Activated CD4-positive, alpha-beta T cell treated with anti-CD3 and anti-CD28 coated beads, Interleukin-2, amount 50 U/mL, for 4 hours (primary cell): ENCODE measurements at places on chromosomes 12 and 14.

DNA sequence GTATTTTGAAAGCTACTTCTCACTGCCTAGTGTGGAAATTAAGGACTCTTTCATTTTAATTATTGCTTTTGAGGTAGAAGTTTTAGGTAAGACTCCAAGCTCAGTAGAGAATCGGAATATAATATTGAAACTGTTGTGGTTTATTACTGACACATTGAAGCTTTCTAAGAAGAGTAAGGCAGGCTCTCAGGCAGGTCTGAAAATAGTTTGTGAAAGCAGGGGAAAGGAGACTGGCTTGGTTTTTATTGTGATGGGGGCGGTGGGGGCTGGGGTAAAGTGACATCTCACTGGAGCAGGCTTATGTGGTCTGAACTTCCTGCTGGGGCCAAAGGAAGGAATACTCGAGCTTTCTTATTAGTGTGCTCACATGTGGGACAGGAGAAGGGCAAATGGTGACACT lies 79.5 kb downstream of the OTOGL start:
- no peak for DNase-seq

GRCh38 chr12:56574210-56574609 lies 52.6 kb downstream of the RBMS2 start:
- no peak for DNase-seq

GRCh38 chr14:29054119-29054518 lies 287.5 kb downstream of the FOXG1 start:
- DNase-seq, result no peak

DNA sequence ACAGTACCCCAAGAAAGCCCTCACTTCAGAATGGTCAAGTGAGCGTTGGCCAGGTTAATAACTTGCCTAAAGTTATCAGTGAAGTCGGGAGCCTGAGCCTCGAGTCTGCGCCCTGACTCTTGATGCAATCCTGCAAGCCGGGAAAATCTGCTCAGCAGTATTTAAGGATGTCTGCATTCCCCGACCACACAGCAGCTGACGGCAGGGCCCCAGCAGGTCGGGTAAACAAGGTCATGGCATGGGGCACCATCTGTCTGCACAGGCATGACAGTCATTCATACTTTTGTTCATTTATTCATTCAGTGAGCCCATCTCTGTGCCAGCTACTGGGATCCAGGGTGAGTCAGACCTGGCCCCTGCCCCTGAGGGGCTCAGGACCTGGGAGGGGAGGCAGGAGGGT lies 11.1 kb downstream of the ABCB9 start:
- DNase-seq, result no peak

- DNase-seq, result no peak
These were observed 19.2 kb downstream of the ESRRB start for GRCh38 chr14:76395161-76395560.

DNA sequence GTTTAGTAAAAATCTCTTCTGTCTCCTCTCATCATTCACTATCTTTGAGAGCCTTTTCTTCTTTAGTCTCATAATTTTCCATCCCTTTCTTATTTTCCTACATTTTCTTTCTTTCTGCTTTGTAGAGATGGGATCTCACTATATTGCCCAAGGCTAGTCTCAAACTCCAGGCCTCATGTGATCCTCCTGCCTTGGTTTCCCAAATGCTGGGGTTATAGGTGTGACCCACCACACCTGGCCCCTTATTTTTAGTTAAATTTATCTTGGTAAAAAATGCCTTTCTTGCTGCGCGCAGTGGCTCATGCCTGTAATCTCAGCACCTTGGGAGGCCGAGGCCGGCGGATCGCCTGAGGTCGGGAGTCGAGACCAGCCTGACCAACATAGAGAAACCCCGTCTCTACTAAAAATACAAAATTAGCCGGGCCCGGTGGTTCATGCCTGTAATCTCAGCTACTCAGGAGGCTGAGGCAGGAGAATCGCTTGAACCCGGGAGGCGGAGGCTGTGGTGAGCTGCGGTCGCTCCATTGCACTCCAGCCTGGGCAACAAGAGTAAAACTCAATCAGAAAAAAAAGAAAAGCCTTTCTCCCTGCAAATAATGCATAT lies 996 bp downstream of the SLC2A3 start:
- DNase-seq, result no peak

DNA sequence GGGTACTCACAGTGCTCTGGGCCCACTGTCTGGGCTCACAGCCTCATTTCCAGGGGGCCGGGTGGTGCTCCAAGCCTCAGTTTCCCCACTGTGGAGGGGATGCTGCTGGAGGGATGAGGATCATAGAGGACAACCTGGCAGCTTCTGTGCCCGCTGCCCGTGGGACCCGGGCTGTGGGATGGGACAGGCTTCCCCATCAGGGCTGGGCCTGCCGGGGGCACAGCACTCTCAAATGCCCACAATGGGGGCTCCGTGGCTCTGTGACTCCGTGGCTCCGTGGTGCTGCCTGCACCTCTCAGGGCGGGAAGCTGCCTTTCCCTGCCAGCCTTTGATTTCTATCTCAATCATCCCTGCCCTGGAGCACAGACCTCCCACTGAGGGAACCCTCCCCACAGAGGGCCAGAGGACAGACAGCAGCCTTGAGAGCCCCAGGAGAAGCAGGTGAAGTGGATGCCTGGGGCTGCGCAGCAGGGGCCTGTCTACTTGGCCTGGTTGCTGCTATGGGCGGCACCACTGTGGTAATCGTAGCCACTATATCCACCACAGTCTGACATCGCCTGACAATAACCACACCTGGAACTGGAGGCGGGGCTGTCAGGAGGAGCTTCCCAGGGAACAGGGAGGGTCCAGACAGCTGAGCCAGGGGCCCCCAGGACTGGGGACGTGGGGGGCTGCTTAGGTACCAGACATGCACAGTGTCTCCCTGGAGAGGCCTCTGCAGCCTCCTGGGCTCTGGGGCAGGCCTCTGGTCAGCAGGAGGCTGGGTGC lies 375.9 kb downstream of the TMEM121 start:
- DNase-seq, result no peak

DNA sequence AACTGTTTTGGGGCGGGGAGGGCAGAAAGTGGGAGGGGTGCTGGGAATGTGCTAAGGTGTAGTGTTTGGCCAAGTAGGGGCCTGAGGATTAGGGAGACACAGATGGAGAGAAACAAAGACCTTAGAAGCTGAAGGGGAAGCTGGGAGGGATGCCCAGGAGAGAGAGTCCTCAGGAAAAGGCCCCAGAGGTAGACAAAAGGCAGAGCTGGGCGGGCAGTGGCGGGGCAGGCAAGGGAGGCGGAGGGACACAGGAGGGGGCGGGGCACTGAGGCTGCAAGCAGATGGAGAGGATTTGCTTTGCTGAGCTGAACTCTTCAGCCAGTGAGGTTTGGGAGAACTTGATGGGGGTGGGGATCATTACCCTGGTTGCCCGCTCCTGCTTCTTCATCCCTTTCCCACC lies 2.8 kb downstream of the PTMS start:
- DNase-seq, result no peak

DNA sequence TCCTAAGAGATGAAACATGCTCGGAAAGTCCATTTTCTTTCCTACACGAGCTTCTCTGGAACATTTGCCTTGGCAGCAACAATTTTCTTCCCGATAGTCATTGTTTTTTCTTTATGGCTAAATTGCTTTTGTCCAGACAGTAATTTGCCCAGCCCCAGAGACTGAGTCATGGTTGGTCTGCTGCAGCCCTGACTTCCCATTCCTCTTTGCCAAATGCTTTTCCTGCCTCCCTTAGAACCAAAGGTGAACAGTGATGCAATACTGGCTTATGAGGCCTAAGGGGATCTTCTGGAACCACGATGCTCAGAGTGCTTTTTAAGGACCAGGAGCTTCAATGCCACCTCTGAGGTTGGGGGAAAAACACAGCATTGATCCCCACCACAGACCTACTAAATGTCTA lies 1599.6 kb upstream of the TMEM132C start:
- no peak for DNase-seq

GRCh38 chr12:31817120-31817519 lies 88.3 kb upstream of the AMN1 start:
- DNase-seq, result no peak

GRCh38 chr12:8031872-8032241 lies 659 bp upstream of the FOXJ2 start:
- no peak for DNase-seq

DNA sequence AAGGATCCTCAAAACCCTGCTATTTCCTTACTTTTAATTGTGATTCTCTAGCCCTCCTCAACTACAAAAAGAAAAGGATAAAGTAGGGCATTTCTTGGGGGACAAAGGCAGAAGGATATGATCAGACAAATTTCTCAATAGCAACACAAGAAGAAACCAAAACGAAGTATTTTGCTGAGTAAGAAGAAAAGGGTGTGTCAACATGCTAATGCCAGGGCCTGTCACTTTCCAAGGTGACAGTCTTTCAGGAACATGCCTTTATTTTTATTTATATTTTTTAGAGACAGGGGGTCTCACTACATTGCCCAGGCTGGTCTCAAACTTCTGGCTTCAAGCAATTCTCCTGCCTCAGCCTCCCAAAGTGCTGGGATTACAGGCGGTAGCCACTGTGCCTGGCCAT lies 39.8 kb downstream of the CBX5 start:
- DNase-seq, result no peak

DNA sequence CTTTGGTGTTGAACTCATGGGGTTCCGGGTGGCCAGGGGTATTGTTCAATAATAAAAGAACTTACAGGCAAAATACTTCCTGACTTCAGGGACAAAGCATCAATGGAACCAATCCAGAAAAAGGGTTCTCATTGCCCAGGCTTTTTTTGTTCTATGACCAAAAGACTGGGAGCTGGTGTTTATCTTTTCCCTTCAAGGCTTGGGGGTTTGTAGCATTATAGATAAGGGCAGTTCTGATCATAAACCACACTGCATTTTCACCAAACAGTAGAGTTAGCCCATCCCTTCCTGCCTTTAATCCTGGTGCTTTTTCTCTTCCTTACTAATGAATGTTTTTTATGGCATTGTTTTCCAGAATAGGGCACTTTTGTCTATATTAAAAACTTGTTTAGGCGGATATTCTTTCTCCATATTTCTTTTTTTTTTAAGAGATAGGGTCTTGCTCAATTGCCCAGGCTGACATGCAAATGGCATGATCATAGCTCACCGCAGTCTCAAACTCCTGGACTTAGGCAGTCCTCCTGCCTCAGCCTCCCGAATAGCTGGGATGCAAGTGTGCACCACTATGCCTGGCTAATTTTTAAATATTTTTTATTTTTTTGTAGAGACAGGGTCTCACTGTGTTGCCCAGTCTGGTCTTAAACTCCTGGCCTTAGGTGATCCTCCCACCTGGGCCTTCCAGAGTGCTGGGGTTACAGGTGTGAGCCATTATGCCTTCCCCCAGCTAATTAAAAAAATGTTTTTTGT lies 9.7 kb downstream of the FUT8 start:
- DNase-seq, result no peak

DNA sequence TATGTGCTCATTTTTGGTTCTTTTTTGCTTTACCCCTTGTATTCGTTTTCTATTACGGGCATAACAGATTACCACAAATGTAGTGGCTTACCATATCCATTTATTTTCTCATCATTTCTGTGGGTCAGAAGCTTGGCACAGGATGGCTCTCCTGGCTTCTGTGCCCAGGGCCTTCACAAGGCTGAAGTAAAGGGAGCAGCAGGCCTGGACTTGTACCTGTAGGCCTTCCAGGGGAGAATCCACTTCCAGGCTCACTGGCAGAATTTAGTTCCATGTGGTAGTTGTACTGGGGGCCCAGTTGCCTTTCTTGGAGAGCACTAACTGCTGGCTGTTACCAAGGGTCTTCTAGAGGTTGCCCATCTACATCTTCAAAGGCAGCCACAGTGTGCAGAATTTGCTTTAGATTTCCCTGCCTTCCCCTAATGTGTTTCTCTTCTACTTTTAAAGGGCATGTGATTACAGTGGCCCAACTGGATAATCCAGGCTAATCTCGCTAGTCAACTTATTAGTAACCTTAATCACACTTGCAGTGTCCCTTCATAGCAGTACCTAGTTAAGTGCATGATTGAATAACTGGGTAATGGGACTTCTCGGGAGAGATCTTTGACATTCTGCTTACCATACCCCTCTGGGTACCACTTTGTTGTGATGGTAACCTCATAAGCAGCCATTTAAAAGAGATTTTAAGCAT lies 67.0 kb downstream of the CRADD start:
- DNase-seq, result no peak

- no peak for DNase-seq
These were observed 42.6 kb upstream of the CHGA start for GRCh38 chr14:92880351-92880750.

DNA sequence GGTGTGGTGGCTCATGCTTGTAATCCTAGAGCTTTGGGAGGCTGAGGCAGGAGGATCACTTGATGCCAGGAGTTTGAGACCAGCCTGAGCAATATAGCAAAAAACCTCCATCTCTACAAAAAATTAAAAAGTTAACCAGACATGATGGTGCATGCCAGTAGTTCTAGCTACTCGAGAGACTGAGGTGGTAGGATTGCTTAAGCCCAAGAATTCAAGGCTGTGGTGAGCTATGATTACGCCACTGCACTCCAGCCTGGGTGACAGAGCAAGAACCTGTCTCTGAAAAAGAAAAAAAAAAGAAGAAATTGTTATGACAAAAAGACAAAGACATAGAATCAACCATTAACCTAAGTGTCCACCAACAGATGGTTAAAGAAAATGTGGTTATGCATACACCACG lies 2.1 kb upstream of the ATP23 start:
- no peak for DNase-seq

DNA sequence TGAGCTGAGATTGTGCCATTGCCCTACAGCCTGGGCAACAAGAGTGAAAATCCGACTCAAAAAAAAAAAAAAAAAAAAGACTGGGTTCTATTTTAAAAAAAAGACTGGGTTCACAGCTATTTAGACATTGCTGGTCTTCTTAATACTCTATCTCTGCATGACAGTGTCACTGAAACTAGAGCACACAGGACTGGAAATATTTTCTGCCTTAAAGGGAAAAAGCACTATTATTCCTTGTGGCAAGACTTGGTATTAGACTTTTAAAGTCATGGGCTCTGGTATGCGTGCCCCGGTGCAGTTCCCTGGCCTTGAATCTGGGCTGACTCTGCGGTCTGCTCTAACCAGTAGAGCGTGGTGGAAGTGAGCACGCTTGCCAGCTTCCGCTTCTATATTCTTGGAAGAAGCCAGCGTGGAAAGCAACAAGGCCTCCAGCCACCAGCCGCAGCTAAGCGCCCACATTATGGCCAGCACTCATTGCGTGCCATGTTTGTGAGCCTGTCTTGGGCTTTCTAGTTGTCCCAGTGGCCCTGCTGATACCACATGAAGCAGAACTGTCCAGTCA lies 31.3 kb downstream of the PRKAB1 start:
- DNase-seq, result no peak

- DNase-seq, result no peak
These were observed 140.9 kb downstream of the NTS start for GRCh38 chr12:86015026-86015425.

DNA sequence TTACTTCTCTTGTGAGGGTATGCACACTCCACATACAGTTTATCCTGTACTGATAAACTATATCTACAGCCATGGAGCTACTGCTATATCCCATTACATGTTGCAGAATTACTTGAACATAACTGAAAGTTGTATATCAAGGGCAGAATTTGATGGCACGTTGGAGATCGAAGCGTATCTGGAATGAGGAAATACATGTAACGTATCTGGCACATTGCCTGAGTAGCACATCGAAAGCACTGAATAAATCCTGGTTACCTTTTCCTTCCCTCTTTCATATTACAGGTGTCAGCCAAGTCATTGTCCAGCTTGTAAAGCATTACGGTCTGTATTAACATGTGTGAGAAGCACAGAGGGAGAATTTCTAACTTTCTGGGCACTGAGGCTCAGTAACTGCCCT lies 42.1 kb upstream of the LIN7A start:
- no peak for DNase-seq
